Central memory CD4-positive, alpha-beta T cell (primary cell): ENCODE measurements at places on chromosomes 13 and 19.
A peak's percentile ranks its signal among the peaks of the same experiment; 100 is the strongest.

- no peak for DNase-seq
These were observed 930.8 kb downstream of the SLITRK5 start for GRCh38 chr13:88601949-88602348.

GRCh38 chr13:99955107-99955746 lies 16.3 kb downstream of the ZIC5 start:
- DNase-seq, result no peak

DNA sequence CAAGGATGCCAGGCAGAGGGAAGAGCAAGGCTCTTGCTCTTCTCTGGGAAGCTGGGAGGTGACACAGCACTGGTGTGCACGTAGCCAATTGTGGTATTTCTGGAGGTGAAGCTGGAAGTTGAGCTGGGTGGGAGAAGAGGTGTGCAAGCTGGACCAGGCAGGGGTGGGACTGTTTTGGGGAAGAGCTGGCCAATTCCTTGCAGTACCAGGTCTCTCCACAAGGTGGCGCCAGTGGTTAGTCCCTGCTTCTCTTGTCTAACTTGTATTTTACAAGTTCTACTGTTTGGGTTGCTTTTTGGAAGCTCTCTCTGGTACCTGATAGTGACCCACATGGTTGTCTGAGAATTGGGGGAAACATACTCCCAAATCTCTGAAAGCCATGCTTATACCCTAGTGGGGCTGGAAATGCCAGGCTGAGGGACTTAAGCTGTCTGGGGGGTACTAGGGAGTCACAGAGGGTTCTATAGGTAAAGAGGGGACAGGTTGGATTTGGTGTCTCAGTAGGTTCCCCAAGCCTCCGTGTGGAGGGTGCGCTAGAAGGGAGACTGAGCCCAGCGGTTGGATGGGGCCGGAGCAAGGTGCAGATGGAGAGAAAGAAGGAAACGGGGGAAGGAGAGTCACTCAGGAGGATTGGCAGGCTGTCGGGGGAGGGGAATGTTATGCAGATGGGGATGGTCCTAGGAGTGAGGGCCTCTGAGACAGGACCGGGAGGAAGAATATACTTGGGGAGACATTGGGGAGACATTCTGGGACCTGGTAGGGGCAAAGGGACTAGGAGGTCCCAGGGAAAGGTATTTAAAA lies 3.0 kb downstream of the HPN start:
- DNase-seq, result peak; percentile 43

DNA sequence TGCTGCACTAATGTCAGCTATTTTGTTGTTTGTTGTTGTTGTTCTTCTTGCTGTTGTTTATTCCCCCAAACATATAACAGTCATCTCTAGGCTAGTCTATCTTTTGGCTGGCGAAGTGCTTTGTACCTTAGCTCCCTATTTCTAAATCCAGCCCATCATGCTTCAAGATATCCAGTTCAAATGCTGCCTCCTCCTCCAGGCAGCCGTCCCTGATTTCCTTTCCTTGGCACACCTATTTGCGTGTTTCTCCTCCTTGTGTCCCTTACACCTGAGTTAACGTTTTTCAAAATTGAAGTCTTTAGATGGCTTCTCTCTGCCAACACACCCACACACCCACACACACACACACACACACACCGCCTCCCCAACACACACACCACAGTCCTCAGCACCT lies 25.5 kb downstream of the INSR start:
- DNase-seq, result no peak

- DNase-seq, result no peak
These were observed 32.7 kb upstream of the DCLK1 start for GRCh38 chr13:36163809-36164308.

DNA sequence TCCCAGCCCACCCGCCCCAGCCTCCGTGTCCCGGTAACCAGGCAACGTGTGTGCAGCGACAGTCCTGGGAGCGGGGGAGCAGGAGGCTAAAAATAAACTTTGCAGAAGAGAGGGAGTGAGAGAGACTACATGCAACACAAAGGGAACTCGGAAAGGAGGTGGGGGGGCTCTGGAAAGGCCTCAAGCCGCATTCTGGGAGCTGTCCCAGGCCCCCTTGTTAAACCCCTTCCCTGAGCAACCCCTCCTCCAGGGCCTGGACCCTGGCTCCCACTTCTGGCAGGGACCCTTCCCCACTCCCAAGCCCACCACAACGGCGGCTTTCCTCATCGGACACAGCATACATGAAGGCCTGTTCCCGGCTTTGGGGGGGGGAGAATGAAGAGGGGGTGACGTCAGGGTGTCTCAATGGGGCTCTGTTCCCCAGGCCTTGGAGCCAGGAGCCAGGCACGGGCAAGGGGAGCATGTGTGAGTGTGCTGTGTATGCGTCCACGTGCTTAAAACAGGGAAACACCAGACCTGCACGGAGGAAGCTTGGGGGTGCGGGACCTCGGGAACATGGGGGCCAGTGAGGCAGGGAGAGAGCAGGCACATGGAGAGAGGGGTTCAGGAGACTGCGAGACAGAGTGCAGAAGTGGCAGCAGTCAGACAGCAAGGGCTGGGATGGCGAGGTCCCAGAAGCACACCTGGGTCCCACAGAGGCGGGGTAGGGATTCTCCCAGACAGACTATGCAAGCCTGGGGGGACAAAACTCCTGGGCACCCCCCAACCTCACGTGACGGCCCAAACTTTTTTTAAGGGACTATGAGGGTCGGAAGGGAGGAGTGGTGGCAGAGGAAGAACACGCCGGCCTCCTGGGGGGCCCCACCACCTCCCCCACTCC lies 2.3 kb downstream of the ERF start:
- DNase-seq, result no peak

DNA sequence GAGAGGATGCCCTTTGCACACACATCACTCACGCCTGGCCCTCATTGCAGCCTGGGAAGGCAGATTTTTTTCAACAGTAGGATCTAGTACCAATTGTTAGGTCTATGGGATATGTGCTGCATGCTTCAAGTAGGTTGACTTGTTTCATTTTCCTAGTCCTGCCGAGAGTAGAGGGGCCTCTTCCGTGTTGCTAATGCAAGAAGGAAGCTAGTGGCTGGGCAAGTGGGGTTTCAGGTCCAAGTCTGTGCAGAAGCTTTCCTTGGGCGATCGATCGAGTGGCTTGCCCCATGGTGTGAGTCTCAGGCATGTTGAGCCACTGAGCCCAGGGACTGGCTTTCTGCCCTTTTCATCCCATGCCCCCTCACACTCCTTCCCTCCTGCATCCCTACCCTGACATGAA lies 13.7 kb downstream of the ILF3 start:
- no peak for DNase-seq

- no peak for DNase-seq
These were observed 636.2 kb downstream of the DIAPH3 start for GRCh38 chr13:59527500-59527899.

GRCh38 chr19:50567882-50568727 lies at the start of gene LRRC4B:
Gene LRRC4B (minus strand): TSS chr19:50568435. CDS start chr19:50548838, 19,597 bp downstream.
- DNase-seq, result no peak

- DNase-seq, result no peak
These were observed 14.8 kb downstream of the GPALPP1 start for GRCh38 chr13:45004096-45004495.

DNA sequence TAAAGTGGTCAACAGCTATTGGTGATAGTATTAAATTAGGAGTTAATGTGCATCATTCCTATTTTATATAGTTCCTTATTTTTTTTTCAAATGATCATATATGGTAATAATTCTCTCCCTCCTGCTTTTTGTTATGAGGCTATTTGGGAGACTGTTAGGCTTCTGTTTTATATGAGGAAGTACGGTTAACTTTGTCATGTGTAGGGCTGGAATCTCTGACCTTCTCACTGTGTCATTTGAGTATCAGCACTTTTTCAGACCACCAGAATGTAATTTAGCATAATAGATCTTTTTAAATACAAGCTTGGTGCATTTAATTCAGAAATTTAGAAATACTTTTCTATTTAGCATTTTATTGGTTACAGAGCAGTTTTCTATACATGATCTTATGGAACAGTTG lies 7.7 kb downstream of the DGKH start:
- no peak for DNase-seq
